ENCODE measurements at places on chromosomes 5 and 9.

- no peak for DNase-seq
Observed at GRCh38 chr5:18010053-18010452, 375.8 kb downstream of the TAF11L14 start.

DNA sequence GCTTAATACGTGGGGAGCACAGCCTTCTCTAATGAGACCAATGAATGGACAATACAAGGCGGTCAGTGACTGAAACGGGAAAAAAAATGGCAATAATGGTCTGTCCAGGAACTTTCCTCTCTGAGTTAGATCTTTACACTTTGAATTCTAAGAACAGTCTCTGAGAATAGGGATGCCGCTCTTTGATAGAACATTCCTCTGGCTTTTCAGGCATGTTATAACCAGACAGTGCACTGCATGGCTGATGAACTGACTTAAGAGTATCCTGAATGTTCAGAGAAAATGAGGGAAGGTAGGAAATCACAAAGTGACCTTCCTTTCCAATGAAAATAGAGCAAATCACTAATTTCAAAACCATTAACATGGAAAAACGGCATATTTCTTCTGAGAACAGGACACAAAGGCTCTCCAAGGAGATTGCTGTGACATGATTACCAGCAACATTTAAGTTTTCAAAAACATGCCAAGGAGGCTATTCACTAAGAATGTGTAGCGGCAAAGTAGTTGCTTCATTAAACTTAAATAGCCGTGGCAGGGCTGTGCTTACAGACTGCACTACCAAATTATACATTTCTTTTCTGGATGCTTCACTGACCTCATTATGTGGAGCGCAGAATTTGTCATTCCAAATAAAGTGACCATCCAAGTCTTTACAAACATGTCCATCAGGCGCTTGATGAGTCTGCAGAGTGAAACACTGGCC is 105.9 kb downstream of the MARCHF3 start:
- DNase-seq, result no peak

DNA sequence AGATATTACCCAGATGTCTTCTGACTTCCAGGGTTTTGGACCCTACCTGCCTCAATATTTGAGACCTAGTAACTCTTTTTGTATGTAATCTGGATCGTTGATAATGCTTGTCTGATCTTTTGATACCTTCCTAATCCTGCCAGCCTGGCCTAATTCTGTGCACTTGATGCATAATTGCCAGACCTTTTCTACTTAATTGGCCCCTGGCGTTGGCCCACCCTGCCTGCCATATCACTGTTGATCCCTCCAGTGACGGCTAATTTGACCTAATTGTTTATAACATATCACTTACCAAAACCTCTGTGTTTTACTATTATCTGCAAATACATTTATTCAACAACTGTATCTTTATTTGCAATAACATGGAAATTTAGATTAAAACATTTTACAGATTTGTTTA is 49.0 kb downstream of the SLC44A1 start:
- no peak for DNase-seq

- DNase-seq, result no peak
Observed at GRCh38 chr9:38233343-38233742, 159.2 kb upstream of the ALDH1B1 start.

GRCh38 chr5:181047288-181047687 is 7.2 kb downstream of the BTNL9 start:
- no peak for DNase-seq

- no peak for DNase-seq
Observed at GRCh38 chr9:84054341-84055010, 73.9 kb downstream of the RMI1 start.

DNA sequence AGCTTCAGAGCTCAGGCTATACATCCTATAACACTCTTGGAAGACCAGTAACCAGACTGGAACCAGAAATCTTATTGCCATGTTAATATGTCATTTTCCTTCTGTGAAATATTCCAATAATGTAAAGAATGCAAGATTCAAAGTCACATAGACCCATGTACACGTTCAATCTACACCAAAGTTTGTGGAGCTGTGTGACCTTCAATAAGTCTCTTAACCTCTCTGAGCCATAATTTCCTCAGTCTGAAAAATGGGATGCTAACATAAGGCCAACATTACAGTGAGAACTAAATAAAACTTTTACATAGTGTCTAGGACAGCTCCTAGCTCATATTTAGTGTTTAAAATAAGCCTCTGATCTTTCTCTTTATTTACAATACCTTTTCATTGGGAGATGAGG is 70.4 kb downstream of the ARRDC3 start:
- DNase-seq, result no peak

Data from stromal cell of bone marrow (primary cell).